ENCODE measurements at places on chromosomes 11 and 22.
A peak's percentile ranks its signal among the peaks of the same experiment; 100 is the strongest.

DNA sequence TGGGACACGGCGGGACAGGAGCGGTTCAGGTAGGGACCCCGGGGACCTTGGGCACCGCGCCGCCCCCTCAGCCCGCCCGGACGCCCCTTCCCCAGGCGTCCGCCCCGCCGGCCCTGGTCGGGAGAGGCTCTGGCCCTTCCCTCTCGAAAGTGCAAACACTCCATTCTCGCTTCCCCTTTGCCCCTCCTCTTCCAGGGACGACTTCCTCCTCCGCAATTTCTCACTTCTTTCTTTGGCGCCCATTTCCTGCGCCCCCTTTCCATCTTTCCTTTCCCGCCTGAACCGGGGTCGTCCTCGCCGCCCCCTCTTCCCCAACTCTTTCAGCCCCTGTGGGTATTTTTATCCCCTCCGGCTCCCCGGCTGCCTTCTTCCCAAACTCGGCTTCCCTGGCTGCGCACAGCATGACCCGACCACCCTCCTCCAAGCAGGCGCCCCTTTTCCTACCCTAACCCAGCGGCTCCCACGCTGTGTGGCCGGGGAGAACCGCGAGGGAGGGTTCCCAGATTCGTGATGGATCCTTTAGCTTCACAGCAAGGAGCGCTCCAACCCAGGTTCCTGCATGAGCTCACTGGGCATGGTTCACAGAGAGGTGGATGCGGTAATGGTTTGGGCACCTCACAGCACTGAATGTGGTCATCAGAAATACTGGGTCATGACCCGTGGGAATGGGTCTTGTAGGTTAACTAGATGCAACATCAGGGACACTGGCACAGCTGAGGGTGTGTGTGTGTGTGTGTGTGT lies 689 bp downstream of the RAB39A start:
- DNase-seq, result no peak

DNA sequence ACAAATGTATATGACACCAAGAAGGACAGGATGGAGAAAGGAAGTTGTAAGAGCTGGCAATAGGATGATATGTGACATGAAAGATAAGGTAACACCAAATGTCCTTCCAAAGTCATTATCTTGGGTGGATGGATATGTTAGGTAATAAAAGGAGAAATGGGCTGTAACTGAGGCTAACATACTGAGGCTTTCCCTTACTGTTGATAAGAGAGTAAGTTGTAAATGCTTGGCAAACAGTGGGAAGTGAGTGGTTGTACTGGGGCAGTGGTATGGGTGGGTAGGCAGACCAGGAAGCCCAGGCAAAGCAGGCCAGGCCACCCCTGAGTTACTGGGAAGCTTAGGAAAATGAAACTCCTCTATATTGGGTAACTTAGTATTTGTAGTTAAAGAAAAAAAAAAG lies 73.7 kb downstream of the ARHGAP42 start:
- no peak for DNase-seq

- DNase-seq, result no peak
Observed at GRCh38 chr11:35003658-35004057, 87.2 kb downstream of the PDHX start.

DNA sequence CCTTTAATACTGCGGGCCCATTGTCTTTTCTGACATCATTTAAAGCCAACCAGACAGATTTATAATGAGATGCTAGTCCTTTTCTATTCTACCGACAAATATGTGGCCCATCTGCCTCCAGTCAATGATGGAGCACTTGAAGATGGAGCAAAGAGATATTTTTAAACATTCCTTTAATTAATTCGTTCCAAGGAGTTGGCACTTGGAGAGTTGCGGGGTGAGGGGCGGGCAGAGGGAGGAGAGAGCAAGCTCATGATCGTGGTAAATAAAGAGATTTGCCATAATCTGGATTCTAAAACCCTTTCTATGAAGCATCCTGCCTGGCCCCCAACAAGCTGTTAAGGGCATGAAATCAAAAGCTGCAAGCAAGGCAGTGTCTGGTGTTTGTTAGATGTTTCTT lies 5.0 kb downstream of the SLC1A2 start:
- no peak for DNase-seq

- no peak for DNase-seq
Observed at GRCh38 chr11:36383195-36383594, 87.1 kb downstream of the PRR5L start.

DNA sequence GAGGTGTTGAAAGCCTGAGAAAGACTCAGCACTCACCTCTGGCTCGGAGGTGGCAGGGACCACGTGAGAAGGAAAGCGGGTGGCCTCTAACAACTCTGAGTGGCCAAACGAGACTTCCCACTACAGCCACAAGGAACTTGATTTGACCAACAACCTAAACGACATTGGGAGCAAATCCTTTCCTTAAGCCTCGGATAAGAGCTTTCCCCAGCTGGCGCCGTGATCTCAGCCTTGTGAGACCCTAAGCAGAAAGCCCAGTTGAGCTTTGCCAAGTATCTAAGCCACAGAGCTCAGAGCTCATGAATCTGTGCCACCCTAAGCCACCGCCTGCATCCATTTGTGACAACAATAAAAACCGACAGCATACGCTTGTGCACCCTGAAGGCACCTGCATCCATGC lies 636.0 kb downstream of the TBC1D22A start:
- no peak for DNase-seq

GRCh38 chr11:48007677-48008076 lies 27.3 kb downstream of the PTPRJ start:
- no peak for DNase-seq

GRCh38 chr11:68460741-68461574 lies at the start of gene PPP6R3:
Gene PPP6R3, plus strand, starts transcription at chr11:68460752. Its CDS starts 76,913 bp downstream, at chr11:68537665.
- DNase-seq, result peak; percentile 27

- no peak for DNase-seq
Observed at GRCh38 chr11:67238894-67239782, 27.1 kb upstream of the GRK2 start.

DNA sequence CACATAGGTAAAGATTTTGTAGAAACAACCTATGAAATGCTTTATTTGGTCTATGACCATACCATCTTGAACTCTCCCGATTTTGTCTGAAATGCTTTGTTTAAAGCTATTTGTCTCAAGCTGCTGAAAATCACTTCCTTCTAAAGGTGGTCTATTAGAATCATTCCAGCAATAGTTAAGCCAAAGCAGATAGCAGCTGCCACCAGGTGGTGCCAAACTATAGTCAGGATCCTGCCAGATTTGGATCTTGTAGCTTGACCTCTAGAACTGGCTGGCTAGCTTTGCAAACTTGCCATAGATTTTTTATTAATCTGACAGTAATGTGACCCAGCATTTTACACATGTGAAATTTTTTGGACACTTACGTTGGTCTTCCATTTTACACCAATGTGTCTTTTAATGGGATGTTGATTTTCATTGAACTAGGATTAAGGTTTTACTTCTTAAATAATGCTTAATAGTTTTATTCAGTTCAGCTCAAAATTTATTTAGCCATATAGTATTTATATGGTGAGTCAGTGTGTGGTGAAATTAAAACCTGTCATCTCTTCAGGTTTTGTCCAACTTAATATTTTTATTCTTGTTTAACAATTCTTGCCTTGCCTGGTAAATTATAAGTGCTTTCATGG lies 19.7 kb downstream of the CTR9 start:
- no peak for DNase-seq

DNA sequence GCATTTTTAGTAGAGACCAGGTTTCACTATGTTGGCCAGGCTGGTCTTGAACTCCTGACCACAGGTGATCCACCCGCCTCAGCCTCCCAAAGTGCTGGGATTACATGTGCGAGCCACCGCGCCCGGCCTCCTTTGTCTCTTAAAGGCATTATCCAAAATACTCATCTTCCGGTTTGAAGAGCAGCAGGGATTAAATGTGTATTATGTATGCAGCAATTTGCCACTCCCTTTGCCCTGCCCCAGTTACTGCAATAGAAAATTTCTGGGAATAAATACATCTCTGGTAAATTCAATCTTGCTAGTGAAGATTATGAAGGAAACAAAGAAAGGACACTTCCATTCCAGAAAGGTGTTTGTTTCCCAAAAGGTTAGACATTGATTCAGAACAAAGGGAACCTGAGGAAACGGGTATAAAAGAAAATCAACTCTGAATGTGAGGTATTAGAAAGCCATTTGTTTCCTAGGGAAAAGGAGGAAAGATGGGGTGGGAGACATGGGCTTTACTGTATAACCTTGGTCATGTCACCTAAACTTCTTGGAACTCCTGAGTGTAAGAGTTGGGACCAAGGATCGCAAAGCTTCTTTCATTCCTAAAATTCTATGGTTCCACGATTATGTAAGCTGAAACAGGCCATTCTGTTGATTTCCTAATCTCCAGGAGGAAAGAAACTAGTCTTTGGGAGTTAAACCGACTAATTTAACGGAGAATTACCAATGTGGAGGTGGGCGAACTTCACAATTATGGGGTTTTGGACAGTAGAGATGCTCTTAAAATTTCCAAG lies 959 bp upstream of the HIPK3 start:
- no peak for DNase-seq

DNA sequence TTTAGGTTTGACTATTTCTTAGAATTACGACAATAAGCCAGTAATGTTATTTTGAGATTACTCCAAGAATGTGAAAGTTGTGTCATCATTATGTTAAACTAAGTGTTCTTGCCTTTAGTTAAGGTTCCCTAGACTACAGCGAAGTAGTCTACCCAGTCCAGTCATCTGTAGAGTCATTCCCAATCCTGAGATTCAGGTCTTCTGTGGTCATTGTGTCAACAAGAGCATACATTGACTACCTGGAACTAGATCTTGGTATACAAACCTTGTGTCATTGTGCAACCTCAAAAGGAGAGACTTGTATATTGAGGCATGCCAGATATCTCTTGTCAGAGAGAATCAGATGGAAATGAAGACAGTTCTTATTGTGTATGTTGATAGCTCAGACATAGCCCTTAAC lies 115.9 kb downstream of the ATM start:
- DNase-seq, result no peak
